Right atrium auricular region (tissue), 2 donors: ENCODE measurements at places on chromosomes 12 and 14.

- H3K27me3 ChIP-seq = no peaks in the 10 kb centered on the region
- H3K4me1 ChIP-seq = no peaks in the 10 kb centered on the region
- no peak overlapping the region for H3K4me3 ChIP-seq
- DNase-seq = no peak
- H3K36me3 ChIP-seq = no peaks in the 10 kb centered on the region
Observed at GRCh38 chr12:1474041-1474573, 120.3 kb downstream of the FBXL14 start.

GRCh38 chr12:12788675-12789368 is 3.4 kb downstream of the APOLD1 start:
- peak; percentile 78 for DNase-seq
- H3K4me3 ChIP-seq = peak overlapping the region; percentile 63
- peak overlapping the region; percentile 91 for H3K27ac ChIP-seq
- H3K4me1 ChIP-seq = no peaks in the 10 kb centered on the region

DNA sequence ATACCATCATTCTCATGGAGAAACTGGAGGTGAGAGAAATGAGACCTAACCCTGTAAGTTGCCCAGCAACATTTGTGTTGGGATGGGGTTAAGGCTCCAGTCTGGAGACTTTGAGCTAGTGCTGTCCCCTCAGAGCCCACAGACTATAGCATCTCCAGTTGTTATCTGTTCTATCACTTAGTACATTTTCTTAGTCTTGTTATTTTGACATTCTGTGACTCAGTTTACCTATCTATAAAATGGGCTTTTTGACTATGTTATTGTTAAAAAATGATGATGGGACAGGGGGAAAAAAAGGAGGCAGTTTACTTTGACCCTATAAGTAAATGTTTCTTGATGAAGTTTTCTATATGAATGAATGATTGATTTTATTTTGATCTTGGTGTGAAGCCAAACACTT is 45.8 kb upstream of the PTCSC3 start:
- no peak for DNase-seq
- H3K4me3 ChIP-seq = no peak overlapping the region
- no peak overlapping the region for H3K27ac ChIP-seq
- H3K27me3 ChIP-seq = no peaks in the 10 kb centered on the region

GRCh38 chr12:31476437-31476836 is 114.5 kb downstream of the DENND5B start:
- no peak for DNase-seq
- H3K4me1 ChIP-seq = no peaks in the 10 kb centered on the region
- no peak overlapping the region for H3K27ac ChIP-seq

DNA sequence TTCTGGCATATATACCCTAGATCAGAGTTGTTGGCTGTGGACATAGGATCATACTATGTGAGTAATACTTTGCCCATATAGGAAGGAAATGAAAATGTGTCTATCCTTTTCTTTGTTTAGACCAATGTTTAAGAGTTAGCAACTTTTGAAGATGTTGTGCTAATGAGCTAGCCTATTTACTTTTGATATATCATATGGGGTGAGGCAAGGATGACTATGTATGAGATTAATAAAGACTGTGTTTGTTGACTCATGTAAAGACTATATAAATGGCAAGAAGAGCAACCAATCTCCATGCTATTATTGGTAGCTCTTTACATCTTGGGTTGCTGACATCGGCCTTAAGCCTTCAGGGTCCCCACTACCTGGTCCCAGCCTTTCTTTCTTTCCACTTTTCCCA is 289.4 kb downstream of the CCDC91 start:
- no peaks in the 10 kb centered on the region for H3K27me3 ChIP-seq
- no peak overlapping the region for H3K4me3 ChIP-seq
- no peak overlapping the region for H3K27ac ChIP-seq
- no peak for DNase-seq
- no peaks in the 10 kb centered on the region for H3K4me1 ChIP-seq

DNA sequence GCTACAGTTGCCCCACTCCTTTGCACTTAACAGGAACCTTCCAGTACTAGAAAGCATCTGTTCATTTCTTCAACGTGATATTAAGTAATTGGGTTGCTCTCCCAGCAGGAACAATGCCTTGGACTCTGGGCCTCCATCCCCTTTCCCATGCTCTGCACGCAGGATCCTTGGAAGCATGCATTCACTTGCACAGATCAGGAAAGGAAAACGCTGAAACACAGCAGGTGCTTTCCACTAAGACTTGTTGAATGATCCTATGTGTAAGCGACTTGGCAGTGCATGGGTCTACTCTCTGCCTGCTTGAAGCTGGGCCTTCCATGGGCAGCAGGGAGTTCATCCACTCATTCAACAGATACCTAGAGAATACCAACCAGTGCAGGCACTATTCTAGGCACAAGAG is 2.3 kb downstream of the LTBP2 start:
- H3K36me3 ChIP-seq = no peaks in the 10 kb centered on the region
- no peak overlapping the region for H3K27ac ChIP-seq
- no peak for DNase-seq

GRCh38 chr14:91693346-91693745 is 38.5 kb downstream of the CATSPERB start:
- no peaks in the 10 kb centered on the region for H3K27me3 ChIP-seq
- H3K4me3 ChIP-seq = no peak overlapping the region
- DNase-seq = no peak
- H3K27ac ChIP-seq = no peak overlapping the region
- H3K36me3 ChIP-seq = no peaks in the 10 kb centered on the region
- H3K4me1 ChIP-seq = no peaks in the 10 kb centered on the region

DNA sequence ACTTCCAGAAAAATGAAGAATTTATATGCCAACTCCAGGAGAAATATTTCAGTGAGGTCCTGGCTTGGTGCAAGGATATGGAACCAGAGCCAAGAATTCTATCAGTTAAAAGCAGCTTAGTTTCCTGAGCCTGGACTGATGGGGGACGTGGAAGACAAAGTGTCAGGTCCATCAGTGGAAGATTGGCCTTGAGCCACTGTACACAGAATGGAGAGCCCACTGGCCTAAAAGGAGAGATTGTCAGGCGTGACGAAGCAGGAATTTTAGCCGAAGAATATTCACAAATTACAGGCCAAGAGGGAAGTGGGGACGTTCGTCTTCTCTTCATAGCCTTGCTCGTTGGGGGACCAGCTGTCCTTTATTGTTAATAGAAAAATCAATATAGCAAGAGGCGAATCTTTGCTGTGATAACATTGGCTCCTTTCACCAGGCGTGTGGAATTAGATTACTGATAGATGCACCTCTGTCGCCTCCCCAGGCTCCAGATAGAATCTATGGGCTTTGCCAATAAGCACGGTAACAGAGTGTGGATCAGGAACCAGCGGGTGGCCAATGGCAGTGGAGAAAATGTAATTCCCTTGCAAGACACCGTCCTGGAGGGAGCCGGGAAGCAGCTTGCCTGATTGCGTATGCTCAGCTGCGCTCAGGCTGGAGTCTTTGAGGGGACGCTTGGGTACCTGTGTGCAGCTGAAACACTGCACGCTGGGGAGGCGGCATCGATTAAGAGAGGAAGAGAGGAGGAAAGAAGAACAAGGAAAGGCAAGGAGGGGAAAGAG is 56.4 kb downstream of the TMEM132C start:
- H3K36me3 ChIP-seq = no peaks in the 10 kb centered on the region
- no peak overlapping the region for H3K4me3 ChIP-seq
- no peaks in the 10 kb centered on the region for H3K27me3 ChIP-seq

DNA sequence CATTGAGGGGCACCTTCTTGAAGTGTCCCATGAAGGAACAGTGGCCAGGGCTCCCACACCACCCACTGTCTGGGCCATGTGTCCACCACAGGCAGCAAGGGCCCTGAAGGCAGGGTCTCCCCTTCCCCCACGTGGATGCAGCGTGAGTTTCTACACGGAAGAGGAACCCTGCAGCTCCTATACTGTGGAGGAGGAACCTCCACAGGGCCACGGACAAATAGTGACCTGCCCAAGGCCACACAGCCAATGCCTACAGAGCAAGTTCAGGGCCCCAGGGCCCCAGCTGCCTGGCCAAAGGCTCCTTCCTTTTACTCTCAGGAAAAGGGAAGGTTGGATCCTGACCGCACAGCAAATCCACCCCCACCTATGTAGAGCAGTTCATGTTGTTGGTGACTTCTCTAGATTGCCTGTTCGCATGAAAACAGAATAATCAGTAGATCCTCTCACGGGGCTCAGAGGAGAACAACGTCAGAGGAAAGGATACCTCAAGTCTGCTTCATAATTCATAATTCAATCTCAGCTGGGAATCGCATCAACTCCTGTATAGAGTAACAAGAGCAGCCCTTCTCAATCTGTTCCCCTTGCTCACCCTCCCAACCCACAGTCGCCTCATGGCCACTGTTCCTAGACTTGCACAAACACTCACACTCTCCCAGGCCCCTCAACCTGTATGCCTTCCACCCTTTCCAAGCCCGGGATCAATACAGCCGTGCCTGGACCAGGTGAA is 11.1 kb upstream of the KRT73 start:
- H3K4me3 ChIP-seq = no peak overlapping the region
- H3K4me1 ChIP-seq = no peaks in the 10 kb centered on the region
- H3K27ac ChIP-seq = no peak overlapping the region
- no peaks in the 10 kb centered on the region for H3K27me3 ChIP-seq
- no peaks in the 10 kb centered on the region for H3K36me3 ChIP-seq

DNA sequence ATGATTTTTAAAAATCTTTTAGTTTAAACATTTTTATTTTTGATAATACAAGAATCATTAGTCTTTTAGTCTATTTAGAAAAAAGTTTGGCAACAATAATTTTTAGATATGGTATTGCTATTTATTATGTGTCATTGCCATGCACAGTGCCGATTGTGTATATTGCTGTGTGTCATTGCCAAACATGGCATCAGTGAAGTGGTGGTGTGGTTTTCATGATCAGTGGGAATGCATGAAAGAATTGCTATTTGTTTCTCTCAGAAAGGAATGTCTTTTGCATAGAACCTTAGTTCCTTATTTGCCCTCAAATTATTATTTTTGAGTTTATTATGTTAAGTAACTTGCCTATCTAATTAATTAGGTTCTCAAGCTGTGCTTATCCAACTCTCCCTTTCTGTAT is 397.5 kb upstream of the PDE3A start:
- no peaks in the 10 kb centered on the region for H3K27me3 ChIP-seq
- H3K4me3 ChIP-seq = no peak overlapping the region
- no peaks in the 10 kb centered on the region for H3K4me1 ChIP-seq
- DNase-seq = no peak
- H3K27ac ChIP-seq = no peak overlapping the region

DNA sequence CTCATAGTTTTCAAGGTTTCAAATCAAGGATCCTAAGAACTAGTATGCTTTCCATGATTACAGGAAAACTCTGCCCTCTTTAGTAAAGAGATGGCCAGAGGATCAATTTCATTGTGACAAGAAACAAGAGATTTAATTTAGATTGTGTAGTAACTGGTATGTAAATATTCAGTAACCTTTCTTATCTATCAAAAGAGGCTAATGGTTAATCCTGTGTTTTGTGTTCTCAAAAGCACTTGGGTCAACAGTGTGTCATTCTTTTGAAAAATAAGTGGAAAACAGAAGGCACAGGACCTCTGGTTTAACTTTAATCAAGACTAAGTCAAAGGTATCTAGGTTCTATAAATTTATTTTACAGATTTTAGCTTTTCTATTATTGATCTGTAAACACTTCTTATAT is 56.6 kb upstream of the ERGIC2 start:
- H3K36me3 ChIP-seq = no peaks in the 10 kb centered on the region
- no peaks in the 10 kb centered on the region for H3K4me1 ChIP-seq
- H3K27me3 ChIP-seq = no peaks in the 10 kb centered on the region
- no peak overlapping the region for H3K4me3 ChIP-seq
- H3K27ac ChIP-seq = no peak overlapping the region

DNA sequence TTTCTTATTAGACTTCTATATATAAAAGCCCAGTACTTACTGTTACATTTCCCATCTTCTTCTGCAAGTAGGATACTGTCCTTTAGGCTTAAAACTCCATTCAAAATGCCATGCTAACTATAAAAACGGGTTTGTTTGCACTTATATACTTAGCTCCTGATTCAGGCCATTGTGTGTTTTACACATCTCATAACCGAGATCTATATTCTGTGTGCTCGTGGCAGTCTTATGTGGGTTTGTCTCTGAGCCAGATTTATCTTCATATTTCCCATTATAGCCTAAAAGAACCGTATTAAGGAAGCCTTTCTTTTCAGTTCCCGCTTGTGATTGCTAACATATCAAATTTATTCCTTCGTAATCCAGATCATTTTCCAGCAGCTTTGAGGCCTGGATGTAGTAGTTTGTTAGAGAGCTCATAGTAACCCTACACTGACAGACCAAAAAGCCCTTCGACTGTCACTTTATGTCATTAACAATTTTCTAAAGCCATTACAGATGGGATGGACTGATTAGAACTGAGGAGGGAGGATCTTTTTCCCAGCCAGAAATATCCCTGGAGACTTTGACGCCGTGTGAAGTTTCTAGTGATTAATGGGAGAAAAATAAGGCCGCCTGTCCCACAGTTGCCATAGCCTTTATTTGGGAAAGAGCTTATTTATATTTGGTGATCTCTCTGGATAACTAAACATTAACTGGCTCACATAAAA is 508.5 kb downstream of the FOXG1 start:
- no peak for DNase-seq
- no peaks in the 10 kb centered on the region for H3K27me3 ChIP-seq

- peaks cover 6% of the 10 kb centered on the region for H3K4me1 ChIP-seq
- H3K4me3 ChIP-seq = no peak overlapping the region
- no peak overlapping the region for H3K27ac ChIP-seq
- DNase-seq = no peak
- H3K27me3 ChIP-seq = no peaks in the 10 kb centered on the region
Observed at GRCh38 chr12:50686976-50687375, 76.9 kb upstream of the ATF1 start.

GRCh38 chr12:104126548-104126947 is 11.5 kb downstream of the NFYB start:
- H3K4me3 ChIP-seq = no peak overlapping the region
- no peak for DNase-seq
- no peaks in the 10 kb centered on the region for H3K27me3 ChIP-seq
- H3K36me3 ChIP-seq = peaks cover 80% of the 10 kb centered on the region
- no peak overlapping the region for H3K27ac ChIP-seq

DNA sequence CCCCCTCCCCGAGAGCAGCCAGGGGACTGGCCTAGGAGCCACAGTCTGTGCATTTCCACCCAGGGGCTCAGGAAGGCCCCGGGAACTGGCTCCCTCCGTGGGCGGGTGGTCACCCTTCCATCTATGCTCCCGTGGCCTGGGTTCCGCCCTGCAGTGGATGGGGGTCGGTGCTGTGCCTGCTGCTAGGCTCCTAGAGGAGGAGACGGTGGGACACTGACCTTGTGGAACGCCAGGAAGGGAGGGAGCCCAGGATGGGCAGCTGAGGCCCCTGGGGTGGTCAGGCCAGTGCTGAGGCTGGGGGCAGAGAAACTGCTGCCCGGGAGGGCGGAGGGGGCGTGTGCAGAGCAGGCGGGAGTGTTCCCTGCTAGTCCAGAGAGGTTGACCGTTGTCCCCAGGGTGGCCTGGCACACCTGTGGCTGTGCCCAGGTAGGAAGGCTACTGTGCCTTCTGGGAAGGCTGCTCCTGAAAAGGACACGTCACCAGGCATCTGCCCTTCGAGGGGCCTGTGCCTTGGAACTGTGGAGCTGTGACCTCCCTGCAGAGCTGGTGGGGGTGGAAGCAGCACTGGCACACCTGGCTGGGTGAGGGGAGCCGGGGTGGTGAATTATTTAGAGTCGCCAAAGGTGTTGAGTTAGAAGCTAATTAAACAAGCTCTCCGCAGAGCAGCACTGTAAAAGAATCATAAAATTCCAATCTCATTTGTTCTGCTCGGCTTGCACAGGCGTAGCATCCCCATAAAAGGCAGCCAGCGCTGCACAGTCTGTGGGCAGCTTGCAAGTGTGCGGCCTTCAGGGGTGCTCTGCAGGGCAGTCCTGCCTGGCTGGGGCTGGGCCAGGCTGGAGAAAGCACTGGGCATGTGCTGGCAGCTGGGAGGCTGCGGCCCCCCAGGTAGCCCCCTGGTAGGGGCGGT is 145.1 kb downstream of the KIF26A start:
- no peaks in the 10 kb centered on the region for H3K27me3 ChIP-seq
- no peak overlapping the region for H3K27ac ChIP-seq
- no peaks in the 10 kb centered on the region for H3K36me3 ChIP-seq
- no peaks in the 10 kb centered on the region for H3K4me1 ChIP-seq
- H3K4me3 ChIP-seq = no peak overlapping the region
